ENCODE measurements at places on chromosomes 6 and 20. TPM values are rescaled to one million over a fixed set of nuclear protein-coding genes. Genes with fewer than 3 reads are reported as not detected.
A peak's percentile ranks its signal among the peaks of the same experiment; 100 is the strongest.

The HM13 gene
- total RNA-seq, result 56.0 TPM

The ZKSCAN4 gene
- total RNA-seq, result 4.3 TPM

The LCA5 gene
- total RNA-seq, result 2.2 TPM

The ADIG gene
- not detected for total RNA-seq

GRCh38 chr6:118578617-118579016 is 30.5 kb downstream of the PLN start:
- DNase-seq, result no peak

- DNase-seq, result no peak
Measured at GRCh38 chr6:31865205-31866118, 2.8 kb upstream of the NEU1 start.

DNA sequence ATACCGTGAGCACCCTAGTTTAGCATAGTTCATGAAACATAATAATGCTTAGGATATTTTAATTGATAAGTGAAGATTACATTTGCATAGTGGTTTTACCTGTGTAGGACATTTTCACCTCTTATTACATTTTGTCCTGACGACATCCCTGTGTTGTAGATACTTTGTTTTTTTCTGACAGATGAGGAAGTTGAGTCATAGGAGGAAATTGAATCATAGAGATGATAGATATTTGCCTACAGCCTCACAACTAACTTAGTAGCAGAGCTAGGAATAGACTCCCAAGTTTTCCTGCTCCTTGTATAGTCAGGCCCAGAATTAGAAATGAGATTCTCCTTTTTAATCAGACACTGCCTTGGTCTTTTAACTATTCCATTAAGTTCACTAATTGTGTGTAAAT is 100.5 kb upstream of the SUPT3H start:
- peak; percentile 45 for DNase-seq

DNA sequence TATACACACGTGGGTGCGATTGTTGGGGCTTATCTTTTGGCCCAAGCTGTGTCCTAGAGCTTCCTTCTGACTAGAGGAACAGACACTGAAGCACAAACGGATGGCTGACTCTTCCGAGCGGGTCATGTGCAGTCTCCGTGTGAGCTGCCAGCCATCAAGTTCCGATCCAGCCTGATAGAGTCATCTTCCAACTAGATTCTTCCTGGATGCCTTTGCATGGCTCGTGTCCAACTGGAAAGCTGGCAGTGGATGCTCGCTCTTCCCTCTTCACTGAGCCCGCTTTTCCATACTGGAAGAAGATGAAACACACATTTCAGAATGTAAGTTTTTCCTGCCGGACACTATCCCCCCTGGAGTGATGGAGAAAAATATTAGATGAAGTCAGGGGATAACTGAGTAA is 148.1 kb downstream of the SCML4 start:
- peak; percentile 59 for DNase-seq

GRCh38 chr6:15063253-15063853 is 182.5 kb upstream of the JARID2 start:
- no peak for DNase-seq
